Activated CD8-positive, alpha-beta memory T cell treated with anti-CD3 and anti-CD28 coated beads for 1 hour (primary cell): ENCODE measurements at places on chromosomes 2 and 18.

DNA sequence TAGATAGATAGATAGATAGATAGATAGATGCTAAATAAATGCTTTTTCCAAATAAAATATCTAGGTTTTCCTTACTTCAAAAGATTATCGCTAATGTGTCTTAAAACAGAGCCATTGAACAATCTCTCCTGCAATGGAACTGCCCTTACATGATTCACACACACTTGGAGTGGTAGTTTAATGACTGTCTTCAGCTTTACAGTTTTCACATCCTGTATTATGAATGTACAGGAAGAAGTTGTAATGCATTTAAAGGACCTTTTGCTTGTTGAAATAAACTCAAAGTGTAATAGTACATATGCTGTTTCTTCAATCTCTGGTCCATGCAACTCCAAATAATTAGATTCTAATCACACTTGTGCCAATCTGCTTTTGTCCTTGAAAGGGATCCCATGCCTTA is 797.6 kb upstream of the CDH2 start:
- DNase-seq, result no peak

- no peak for DNase-seq
These were observed 48.6 kb downstream of the DDX1 start for GRCh38 chr2:15640261-15640711.

GRCh38 chr2:105803337-105803736 is 58.6 kb downstream of the NCK2 start:
- no peak for DNase-seq

- DNase-seq, result no peak
These were observed at the start of gene RAB17 for GRCh38 chr2:237590272-237591140. TSS of gene RAB17 (minus strand) at chr2:237590734. CDS start at chr2:237586154, 4,580 bp downstream.

GRCh38 chr2:149490296-149490695 is 97.3 kb downstream of the MMADHC start:
- no peak for DNase-seq

DNA sequence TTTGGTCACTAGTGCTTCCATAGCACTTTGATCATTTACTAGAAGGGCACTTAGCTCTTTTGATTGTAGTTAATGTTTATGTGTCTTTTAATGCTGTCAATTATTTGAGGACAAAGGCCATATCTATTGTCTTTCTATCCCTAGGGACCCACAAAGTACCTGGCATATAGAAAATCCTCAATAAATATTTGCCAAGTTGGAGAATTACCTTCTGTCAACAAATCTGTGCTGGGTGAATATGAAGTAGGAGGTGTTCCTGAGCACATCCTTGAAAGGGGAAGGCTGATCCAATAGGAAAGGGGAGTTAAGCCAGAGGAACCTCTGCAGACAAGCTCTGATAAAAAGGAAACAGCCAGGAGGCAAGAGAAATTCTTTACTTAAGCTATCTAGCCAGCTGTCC is 8.2 kb downstream of the DPP4 start:
- DNase-seq, result no peak

DNA sequence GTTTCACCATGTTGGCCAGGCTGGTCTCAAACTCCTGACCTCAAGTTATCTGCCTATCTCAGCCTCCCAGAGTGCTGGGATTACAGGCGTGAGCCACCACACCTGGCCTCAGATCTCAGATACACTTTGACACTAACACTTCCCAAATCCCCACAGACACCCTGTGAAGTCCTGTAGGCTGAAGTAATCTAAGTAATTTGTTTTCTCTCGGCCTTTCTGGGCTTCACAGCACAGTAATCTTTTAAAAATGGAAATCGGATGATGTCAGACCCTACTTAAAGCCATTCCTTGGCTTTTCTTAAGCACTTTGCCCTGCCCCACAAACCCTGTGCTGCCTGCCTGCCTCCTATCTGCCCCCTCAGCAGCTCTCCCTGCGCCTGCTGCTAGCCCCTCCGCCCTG is 16.2 kb downstream of the ATIC start:
- no peak for DNase-seq

DNA sequence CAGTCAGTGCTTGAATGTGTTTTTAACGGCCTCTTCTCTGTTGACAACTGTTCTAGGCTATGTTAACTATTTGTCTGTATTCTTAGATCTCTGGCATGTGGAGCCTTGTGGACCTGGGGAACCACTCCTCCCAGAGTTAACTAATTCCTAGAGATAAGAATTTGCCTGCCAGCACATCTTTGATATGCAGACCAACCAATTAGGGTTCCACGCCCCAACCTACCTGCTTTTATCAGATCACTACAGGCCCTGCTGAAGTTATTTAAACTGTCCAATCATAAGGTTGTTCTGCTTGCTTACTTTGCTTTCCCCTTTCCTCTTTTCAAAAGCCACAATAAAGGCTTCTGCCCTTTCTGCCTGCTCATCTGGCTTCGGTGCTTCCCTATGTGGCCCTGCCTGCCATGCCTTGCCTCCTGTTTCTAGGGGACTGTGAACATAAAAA is 8.5 kb upstream of the CYBRD1 start:
- no peak for DNase-seq

DNA sequence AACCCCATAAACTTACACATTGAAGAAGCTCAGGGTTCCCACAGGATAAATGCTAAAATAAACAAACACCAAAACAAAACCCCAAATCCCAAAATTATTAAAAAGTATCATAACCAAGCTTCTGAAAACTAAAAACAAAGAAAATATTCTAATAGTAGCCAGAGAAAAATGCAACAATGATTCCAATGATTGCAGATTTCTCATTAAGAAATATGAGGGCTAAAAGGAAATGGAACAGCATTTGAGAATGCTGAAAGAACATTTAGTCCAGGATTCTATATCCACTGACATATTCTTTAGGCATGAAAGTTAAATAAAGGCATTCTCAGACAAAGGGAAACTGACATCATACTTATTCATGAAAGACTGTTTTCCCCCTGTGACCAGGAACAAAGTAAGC is 212.4 kb downstream of the SLC4A10 start:
- DNase-seq, result no peak

DNA sequence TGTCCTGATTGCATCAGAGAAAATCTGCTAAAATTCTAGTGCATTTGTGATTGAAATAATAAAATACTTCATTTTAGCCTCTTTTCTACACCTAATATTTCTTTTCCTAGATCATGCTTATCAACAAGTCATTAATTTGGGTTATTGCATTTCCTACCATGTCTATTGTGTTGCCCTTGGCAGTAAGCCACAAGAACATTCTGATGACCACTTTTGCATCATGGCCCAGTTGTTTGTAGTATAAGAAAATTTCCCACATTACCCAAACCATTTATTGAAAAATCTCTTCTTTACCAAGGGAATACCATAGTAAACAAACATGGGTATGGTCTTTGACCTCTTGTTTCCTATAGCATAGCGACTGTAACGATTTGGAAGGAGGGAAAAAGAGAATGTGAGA is 76.3 kb downstream of the R3HDM1 start:
- DNase-seq, result no peak

DNA sequence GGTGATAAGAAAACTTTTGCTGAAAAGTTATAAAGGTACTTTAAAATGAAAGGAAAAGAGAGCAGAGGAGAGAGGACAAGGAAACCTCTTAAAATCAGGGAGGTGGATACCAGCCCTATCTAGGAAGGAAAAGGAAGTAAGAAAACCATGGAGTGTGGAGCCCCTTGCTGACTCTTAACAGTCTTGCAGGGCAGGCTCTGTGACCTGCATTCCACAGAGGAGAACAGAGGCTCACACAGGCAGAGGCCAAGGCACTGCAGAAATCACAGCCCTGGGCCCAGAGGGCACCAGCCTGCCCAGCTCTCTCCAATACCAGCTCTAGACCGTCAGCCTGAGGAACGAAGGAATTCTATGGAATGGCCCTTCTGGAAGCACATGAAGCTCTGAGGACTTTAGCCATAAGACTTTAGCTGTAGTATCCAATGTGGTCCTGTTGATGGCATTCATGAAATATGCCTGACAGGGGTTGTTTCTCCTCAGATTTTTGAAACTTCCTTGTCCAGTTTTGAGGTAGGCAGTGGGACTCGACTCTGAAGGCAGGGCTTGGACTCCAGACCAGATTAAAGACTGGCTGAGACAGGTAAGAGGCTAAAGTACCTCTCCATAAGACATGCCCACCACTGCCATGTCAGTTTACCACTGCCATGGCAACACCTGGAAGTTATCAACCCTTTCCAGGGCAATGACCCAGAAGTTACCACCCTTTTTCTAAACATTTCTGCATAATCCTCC is 216.3 kb downstream of the ANAPC1 start:
- no peak for DNase-seq

DNA sequence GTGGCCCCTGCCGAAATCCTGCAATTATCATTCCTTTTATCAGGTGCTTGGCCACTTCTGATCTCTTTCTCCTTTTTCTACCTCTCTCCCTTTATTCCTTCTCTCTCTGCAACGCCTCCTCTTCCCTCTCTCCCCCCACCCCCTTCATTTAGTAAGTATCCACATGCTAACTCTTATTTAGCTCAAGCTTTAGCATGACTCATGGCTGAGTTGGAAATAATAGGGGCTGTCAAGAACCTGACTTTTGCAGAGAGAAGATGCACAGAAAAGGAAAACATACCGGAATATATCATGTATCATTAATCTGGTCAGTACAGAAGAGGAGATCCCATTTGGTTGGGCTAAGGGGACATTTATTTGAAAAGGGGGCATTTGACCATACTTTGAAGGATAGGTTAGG is 33.1 kb downstream of the FAM171B start:
- DNase-seq, result no peak

DNA sequence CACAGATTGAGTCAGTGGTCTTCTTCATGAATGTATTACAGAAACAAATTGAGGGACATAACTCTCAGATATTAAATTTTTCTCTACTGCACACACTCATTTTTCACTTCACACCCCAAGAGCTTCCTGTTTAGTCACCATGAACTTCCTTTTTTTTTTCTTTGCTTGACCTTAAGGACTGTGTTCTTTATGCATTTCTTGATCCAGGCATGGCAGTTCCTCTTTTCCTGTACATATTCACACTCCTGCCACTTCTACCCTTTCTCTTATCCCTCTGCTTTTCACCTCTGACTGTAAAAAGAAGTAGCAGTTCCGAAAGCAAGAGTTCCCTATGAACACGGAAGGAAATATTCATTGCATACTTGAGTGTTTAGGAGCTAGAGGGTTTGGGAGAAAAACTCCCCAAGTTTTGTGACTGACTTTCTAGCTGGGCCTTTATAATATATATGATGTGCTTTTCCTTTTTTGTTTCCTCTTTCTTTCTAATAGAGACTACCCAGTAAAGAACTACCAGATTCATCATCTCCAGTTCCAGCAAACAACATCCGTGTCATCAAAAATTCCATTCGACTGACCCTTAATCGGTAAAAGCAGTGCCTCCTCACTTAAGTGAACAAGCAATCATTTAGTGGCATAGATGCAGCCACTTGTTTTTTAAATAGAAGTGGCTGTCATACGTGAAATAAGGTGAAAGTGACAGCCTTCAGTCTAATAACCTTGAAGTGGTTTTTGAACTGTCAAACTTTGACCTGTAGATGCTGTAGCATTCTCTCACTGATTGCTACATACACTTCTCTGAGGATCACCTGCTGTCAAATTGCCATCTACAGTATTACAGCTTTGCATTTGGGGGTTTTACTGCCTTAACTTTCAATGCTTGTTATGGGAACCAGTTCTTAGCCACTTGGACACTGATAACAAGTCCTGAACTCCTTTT is 40.8 kb downstream of the PAPOLG start:
- DNase-seq, result no peak

- no peak for DNase-seq
These were observed 87.9 kb upstream of the ATG16L1 start for GRCh38 chr2:233163486-233164103.

GRCh38 chr18:76056471-76057110 is 438.5 kb downstream of the ZNF516 start:
- DNase-seq, result no peak

GRCh38 chr2:239467956-239468490 is 67.2 kb upstream of the HDAC4 start:
- no peak for DNase-seq

DNA sequence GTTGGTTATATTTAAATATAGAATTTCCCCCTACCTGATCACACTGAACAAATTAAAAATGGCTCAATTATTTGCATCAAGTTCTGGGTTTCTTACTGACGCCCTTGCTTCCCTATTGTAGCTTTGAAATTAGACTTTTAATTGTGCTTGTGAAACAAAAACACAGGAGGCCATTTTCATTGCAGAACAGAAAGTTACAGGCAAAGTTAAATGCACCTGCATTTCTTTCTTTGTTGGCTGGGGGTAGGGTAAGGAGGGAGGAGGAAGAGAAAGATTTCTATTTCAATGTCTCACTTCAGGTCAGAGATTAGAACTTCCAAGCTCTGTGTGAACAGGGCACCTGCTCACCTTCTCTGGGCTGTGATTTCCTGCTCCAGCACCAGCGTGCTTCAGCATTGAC is 199.6 kb downstream of the BCL11A start:
- DNase-seq, result no peak

GRCh38 chr2:17708501-17708900 is 45.1 kb downstream of the SMC6 start:
- no peak for DNase-seq

DNA sequence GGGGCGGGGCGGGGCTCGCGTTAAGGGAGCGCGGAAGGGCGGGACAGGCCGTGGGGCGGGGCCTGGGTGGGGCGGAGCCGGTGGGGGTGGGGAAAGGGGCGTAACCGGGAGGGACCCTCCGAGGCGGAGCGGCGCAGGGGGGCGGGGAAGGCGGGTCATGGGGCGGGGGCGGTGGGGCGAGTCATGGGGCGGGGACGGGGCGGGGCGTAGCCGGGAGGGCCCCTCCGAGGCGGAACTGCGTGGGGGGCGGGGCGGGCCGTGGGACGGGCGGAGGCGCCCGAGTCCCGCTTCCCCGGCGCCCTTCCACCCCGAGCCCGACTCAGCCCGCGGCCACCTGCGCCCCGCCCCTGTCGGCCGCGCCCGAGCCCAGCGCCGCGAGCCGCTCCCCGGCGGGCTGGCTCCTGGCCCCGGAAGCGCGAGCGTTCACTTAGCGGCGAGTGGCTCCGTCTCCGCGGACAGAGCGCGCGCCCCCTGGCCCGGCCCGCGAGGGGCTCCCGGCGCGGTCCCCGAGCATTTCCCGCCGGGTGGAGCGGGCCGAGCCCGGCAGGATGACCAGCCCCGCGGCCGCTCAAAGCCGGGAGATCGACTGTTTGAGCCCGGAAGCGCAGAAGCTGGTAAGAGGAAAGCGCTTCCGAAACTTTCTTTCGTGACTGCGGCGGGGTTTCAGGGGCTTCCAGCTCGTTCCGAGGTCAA is 64.7 kb downstream of the LRRFIP1 start:
- DNase-seq, result peak; percentile 80

DNA sequence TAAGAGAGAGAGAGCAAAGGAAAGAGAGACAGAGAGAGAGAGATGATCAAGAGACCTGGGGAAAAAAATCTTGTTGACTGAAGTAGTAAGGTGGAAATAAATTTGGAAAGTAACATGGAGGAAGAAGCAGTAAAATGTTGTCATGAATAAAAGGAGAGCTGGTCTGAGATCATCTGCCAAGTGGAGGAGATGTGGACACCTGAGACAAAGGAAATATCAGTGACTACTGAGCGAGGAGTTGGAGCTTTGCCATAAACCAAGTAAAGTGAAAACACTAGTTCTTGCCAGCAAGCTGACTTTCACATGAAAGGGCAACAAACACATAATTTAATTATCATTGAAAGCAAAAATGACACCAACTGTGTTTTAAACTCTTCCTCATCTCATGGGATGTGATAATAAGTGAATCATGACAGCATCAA is 49.0 kb upstream of the DSG1 start:
- DNase-seq, result no peak
